ENCODE measurements at places on chromosomes 12 and 14.
A peak's percentile ranks its signal among the peaks of the same experiment; 100 is the strongest.

DNA sequence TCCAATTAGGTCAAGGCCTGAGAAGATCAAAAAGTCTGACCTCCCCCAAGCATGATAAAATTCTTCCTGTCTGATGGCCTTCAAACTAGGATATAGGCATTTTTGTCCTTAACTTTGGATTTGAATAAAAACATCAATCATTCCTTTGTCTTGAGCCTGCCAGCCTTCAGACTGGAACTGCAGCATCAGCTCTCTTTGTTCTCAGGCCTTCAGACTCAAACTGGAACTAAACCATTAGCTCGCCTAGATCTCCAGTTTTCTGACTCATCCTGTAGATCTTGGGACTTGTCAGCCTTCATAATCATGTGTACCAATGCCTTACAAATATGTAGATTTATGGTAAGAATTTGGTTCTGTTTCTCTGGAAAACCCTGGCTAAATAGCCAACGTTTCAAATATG, 721.7 kb downstream of the GALC start:
- DNase-seq, result no peak

DNA sequence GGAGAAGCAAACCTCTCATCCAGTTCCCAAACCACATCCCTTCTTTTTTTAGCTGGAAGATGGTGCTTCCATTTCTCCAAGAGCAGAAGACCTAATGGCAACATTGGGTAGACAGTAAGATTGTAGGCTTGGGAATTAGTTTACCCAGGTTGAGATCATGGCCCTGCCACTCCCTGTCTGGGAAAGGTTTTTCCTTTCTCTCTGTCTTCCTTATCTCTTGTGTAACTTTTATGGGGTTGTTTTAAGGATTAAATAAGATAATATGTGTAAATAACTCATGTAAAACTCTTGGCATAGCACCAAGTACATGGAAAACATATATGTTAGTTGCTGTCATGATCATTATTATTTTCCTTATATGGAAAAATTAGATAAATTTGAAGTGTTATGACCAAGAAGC, 23.2 kb upstream of the PSMA6 start:
- DNase-seq, result no peak

- no peak for DNase-seq
These were observed 236.1 kb upstream of the PLEKHG7 start for GRCh38 chr12:92466391-92467305.

DNA sequence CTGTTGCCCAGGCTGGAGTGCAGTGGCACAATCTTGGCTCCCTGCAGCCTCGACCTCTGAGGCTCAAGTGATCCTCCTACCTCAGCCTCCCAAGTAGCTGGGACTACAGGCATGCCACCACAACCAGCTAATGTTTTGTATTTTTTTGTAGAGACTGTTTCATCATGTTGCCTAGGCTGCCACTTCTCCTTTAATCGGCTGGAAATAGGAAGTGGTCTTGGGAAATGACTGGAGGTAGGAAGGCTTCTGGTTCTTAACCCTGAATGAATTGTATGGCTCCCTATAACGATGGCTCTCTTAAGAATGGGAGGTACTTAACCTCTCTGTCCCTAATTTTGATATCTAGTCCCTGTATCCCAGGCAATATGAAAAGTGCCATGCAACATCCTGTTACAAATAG, 113.9 kb upstream of the USP15 start:
- DNase-seq, result no peak

DNA sequence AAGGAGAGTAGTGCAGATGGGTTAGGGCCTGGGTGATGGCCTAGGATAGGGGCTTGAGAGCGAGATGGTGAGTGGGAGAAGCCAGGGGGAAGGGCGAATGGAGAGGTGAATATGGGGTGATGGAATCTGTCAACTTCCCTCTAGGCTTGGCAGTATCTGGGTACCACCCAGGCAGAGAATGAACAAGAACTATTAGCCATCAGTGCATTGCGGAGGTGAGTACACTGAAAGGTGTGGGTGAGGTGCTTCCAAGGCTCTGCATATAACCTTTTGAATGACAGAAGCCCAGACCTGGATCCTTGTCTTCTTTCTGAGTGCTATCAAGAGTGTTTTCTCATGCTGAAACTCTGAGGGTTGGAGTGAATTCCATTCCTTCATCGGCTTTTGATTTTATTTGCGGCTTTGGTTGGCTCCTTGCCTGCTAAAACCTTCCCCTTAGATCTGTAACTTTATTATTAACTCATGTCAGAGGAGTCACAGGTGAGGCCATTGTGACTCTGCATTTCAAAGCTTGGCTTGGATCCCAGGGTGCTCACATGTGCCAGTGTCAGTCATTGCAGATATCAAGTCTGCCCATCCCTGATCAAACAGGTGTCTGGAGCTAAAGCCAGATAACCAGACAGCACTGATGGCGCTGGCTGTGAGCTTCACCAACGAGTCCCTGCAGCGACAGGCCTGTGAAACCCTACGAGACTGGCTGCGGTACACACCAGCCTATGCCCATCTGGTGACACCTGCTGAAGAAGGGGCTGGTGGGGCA, 18.6 kb downstream of the PEX5 start:
- no peak for DNase-seq

DNA sequence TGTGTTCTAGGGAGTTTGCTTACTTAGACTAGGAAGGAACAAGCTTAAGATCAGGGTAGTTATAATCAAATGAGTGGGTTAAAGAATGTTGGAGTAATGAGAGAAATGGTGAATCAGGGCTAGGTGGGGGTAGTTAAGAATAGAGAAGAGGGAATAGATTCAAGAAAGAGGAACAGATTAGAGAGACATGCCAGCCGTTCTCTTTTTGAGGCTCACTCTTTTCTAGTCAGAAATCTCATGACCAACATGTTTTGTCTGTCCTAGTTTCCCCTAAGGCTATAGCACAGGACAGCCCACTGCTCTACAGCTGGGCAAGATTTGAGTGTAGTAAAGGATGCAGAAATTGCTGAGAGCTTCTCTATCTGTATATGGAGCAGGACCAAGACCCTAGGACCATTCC, 258.4 kb downstream of the AKAP6 start:
- DNase-seq, result no peak

DNA sequence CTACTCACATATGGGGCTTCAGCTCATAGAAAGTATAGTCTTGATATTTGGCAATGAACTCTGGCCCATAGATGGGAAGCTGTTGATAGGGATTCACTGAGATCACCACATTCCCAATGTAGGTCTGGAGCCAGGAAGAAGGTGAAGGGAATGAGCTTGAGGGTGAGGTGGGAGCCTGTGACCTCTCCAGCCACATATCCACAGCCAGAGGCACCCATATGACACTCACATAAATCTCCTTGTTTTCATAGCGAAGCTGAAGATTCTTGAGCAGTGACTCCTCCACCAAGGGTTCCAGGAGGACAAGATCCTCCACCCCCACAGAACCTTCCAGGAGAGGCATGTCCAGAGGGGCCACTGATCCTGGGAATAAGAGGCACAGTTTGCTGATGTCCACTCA, 1.9 kb downstream of the MYO1A start:
- no peak for DNase-seq

GRCh38 chr14:65192686-65193085, 90.4 kb upstream of the MAX start:
- DNase-seq, result no peak

- no peak for DNase-seq
These were observed 55.7 kb upstream of the PLXNC1 start for GRCh38 chr12:94092516-94093241.

GRCh38 chr12:64720884-64721283, 38.3 kb downstream of the GNS start:
- no peak for DNase-seq

- DNase-seq, result no peak
These were observed 1112.7 kb downstream of the LRFN5 start for GRCh38 chr14:42719391-42719790.

DNA sequence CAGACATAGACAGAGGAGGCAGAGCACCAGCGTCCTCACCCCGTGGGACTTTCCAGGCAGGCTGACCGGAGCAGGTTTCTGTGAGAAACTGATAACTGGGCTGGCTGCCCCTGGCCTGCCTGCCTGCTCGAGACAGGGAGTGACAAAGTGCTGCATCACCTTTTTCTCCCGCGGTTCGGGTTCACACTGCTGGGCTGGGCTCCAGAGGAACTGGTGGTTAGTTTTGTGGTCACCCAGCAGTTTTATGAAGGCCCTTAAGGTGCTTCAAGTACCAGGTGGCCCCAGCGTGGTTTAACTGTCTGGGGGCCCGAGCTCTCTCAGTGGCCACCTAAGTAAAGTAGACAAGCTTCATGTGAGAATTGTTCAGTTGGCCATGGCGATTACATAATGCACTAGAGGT, 1073.6 kb downstream of the BCL11B start:
- no peak for DNase-seq

- no peak for DNase-seq
These were observed 18.8 kb upstream of the PRKAG1 start for GRCh38 chr12:49037111-49037946.

DNA sequence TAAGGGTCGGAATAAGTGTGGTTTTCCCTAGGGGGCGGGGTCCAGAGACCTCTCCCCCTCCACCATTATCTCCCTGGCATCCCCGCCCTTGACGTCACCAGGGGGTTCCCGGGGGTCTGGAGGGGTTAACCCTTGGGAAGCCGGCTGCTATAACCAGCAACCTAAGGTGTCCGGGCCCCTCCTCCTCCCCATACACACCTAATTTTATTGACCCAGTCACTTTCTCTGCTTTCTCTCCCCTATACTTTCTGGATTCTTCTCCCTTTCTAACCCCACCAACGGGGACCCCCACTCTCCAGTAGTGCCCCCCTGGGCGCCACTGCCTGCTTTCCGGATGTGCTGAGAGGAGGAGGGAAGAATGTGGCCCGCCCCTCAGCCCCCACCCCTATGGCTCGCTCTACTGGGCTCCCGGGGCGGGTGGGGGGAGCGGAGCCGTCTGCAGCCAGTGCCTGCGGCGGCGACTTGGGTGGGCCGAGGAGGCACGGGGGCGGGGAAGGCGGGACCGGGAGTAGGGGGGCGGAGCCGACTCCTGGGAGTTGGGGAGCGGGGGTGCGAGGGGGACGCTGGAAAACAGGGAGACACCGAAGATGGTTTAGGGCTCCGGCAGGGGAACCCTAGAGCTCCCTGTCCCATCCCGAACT, 1.8 kb downstream of the GLI1 start:
- peak; percentile 34 for DNase-seq

GRCh38 chr12:51195841-51196240, 22.0 kb downstream of the POU6F1 start:
- no peak for DNase-seq

DNA sequence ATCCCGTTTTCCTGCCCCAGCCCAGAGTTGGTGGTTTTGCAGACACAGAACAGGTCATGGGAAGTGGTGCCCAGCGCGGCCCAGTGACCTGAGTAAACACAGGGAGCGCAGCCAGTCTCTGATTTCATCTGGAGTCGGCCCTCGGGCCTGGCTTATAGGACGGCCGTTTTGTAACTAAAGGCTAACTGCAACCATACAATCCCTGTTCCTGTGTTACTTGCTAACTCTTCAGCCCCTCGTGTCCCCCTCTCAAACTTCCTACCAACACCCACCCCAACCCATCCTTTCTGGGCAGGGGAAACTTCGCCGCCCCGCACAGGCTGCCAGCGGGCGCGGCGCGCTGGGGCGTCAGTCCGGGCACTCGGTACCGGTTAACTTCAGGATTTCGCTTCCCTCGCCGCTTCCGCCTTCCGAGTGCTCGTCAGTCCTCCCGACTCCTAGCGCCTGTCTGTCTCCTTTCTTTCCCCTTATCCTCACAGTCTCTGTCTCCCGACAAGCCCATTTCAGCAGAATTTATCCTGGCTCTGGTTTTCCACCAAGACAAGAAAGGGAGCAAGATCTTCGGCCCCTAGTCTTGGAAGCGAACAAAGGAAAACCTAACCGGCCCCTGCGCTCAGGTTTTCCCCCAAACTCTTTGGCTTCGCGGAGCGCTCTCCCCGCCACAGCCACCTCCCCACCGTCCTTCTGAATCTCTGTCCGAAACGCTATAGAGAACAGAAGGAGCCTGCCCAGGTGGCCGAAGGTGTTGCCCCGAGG, 2.0 kb downstream of the SIX1 start:
- DNase-seq, result no peak

DNA sequence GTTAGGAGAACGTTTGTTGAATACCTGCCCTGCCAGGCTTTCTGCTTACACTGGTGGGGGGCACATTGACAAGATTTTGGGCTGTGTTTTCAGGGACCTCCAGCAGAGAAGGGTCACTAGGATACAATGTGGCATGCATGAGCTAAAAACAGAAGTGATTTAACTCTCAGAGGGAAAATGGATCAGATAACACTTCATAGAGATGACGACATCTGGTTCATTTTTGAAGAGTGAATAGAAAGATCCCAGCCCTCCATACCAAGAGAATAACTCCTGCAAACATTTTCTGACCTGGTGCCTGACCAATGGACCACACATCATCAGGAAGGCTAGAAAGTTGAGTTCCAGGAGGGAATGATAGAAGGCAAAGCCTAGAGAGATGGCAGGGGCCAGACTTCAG, 33.7 kb downstream of the CKB start:
- DNase-seq, result no peak

- no peak for DNase-seq
These were observed 11.1 kb downstream of the PTGES3 start for GRCh38 chr12:56676851-56677580.

- no peak for DNase-seq
These were observed 60.2 kb downstream of the PRKCH start for GRCh38 chr14:61381553-61381952.

DNA sequence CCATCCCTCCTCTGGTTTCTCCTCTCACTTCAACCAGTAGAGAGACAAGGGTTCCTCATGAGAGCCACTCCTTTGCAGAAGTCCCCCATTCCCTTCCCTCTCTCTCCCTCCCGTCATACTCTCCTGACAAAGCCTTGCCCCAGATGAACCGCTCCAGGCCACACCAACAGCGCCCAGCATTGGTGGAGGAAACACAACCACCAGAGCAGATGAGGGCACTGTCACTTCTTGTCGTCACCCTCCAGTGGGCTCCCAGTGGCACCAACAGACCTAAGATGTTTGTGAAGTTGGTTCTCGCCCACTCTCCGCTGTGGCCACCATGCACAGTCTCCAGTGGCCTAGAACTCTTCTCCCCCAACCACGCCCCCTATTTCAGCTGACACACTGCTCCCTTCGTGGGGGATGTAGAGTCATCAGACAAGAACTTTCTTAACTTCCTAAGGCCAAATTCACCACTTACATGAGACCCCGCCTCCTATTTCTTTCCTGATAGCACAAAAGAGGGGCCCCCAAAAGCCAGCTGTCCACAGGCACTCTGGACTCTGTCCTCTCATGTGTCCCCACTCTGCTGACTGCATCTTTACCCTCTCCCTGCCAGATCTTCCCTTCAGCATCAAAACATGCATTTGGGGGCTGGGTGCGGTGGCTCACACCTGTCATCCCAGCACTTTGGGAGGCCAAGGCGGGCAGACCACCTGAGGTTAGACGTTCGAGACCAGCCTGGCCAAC, 29.2 kb upstream of the PLEKHG6 start:
- no peak for DNase-seq

DNA sequence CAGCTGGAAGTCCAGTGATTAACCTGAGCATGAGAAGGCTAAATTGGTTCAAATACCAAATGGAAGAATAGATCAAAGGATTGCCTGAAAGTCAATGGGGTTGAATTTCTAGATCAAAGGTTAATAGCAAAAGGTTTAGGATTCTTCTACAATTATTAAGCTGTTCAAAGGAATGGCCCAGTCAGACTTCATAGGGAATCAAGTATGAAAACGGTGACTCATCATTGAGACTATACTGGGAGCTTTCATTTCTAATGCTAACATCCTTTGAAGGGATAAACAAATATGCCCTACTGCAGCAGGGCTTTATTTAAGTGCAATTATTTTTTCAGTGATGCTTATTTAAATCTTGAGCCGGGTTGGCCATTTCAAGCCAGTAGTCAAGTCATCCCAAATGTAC, 152.8 kb downstream of the RIMBP2 start:
- no peak for DNase-seq

- no peak for DNase-seq
These were observed 1.1 kb downstream of the MYF5 start for GRCh38 chr12:80717856-80718255.

- DNase-seq, result no peak
These were observed 28.5 kb downstream of the PRIMA1 start for GRCh38 chr14:93759719-93760307.

Measured in nucleus accumbens (tissue), 56 donors.